ENCODE measurements at places on chromosomes 3 and 15.

DNA sequence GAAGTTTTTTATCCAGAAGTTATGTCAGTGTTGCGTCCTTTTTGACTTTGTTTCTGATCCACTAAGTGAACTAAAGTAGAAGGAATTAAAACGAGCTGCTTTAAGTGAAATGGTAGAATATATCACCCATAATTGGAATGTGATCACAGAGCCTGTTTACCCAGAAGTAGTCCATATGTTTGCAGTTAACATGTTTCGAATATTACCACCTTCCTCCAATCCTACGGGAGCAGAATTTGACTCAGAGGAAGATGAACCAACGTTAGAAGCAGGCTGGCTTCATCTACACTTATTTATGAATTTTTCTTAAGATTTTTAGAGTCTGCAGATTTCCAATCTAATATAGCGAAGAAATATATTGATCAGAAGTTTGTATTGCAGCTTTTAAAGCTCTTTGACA is 57.6 kb downstream of the DNAH1 start:
- no peak for DNase-seq

DNA sequence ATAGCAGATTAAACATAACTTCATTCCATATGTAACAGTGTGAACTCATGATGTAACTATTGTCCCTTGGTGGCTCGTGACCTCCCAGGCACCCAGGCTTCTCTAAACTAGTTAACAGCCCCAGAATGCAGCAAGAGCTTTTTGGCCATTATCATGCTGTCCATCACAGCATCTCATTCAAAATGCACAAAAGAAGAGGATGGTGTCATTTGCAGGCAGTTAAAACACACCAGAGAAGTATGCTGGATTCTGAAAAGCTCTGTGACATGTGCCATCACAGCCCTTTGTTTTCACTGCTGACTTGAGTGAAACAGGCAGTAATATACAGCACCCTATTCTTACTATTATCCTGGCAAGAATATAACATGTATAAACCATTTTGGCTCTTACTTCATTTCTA is 117.6 kb upstream of the CHMP2B start:
- no peak for DNase-seq

DNA sequence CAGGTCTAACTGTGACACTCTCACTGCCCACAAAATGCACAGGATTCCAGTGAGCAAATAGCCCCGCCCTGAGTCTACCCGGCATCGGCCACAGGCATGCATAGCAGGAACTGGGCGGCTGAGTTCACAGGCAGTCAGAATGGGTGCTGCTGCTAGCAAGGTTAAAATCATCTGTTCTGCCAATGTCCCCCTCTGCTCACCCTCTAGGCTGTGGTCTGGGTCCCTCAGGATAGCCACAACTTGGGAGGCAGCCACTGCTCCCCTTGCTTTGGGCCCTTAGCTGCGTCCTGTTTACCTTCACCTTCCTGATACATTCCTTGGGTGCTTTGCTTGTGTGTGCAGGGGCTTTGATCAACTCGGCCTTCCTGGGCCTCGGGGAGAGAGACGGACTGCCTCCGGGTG is 232.9 kb upstream of the RGMA start:
- no peak for DNase-seq

DNA sequence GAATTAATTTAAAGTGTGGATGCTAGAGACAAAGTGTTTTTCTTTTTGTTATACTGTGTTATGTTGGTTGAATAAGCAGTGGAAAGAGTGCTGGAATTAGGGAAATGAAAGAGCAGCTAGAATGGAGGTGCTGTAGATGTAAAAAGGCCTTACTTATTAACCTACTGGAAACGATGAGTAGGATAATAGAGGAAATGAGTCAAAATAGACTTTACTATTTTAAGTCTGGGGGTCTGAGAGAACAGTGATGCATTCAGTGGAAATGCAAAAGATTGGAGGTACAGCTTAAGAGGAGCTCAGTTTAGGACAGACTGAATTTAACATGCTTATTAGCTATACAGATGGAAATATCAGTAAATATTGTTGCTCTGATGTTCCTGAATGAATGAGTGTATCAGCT is 674.0 kb downstream of the OTOL1 start:
- no peak for DNase-seq

- DNase-seq: no peak
Measured at GRCh38 chr15:30001602-30002001, 81.2 kb upstream of the GOLGA8J start.

GRCh38 chr15:92647467-92648163 is 8.0 kb downstream of the FAM174B start:
- no peak for DNase-seq

GRCh38 chr3:37923569-37924040 is 61.9 kb downstream of the CTDSPL start:
- no peak for DNase-seq

DNA sequence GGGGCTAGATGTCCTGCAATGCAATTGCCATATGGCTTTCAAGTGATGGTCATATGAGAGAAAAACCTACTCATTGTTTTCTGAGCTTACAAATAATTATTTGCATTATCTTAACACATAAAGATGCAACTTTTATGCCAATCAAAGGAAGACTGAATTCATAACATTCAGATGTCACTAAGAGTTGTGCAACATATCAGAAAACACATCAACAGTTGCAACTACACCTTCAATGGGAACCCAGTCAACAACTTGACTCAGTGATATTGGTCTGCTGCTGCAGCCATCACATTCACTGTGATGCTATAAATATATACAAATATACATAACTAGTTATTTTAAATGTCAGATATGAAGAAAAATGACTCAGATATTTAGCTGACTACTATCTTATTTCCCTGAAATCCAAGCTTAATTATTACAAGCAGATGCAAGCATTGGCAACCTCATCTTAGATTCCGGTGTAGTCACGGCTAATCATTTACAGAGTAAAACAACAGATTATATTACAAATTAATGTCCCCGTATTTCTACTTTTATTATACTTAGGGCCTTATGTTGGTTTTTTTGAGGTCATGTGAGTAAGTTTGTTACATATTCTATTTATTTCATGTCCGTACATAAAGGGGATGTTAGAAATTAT is 23.7 kb downstream of the CNTN3 start:
- no peak for DNase-seq

- DNase-seq: no peak
Measured at GRCh38 chr3:80213086-80213485, 445.3 kb upstream of the ROBO1 start.

- no peak for DNase-seq
Measured at GRCh38 chr15:37932549-37932948, 1.9 kb upstream of the TMCO5A start.

DNA sequence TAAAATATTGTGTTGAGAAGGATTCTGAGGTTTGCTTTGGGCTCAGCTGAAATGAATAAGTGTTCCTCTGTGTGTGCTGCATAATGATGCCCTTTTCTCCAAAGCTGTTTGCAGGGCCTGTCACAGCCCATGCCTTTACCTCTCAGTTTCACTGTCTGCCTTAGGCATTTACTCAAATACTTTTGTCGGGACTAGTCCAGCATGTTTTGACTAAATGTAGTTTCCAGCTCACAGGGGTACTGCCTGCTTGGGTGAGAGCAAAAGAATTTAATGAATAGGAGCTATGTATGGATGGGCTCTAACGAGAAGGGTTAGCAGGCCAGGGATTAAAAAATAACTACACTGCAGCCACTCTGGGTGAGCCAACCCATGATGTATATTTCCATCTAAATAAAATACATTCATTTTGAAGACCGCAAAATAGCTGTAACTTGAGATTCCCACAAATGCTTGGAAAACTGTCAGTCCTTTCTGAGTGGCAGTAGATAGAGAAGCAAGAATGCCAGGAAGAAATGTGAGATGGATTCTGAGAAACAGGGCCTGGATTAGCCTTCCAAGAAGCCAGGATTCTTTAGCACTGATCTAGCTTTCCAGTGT is 549.2 kb upstream of the TBL1XR1 start:
- no peak for DNase-seq

Measured in activated T-cell treated with anti-CD3 and anti-CD28 coated beads, Interleukin-2, amount 50 U/mL, for 24 hours (primary cell).